Epithelial cell of prostate (primary cell): ENCODE measurements at places on chromosomes 7 and 10.

- DNase-seq: no peak
Observed at GRCh38 chr10:101238732-101239105, 9.5 kb upstream of the LBX1 start.

DNA sequence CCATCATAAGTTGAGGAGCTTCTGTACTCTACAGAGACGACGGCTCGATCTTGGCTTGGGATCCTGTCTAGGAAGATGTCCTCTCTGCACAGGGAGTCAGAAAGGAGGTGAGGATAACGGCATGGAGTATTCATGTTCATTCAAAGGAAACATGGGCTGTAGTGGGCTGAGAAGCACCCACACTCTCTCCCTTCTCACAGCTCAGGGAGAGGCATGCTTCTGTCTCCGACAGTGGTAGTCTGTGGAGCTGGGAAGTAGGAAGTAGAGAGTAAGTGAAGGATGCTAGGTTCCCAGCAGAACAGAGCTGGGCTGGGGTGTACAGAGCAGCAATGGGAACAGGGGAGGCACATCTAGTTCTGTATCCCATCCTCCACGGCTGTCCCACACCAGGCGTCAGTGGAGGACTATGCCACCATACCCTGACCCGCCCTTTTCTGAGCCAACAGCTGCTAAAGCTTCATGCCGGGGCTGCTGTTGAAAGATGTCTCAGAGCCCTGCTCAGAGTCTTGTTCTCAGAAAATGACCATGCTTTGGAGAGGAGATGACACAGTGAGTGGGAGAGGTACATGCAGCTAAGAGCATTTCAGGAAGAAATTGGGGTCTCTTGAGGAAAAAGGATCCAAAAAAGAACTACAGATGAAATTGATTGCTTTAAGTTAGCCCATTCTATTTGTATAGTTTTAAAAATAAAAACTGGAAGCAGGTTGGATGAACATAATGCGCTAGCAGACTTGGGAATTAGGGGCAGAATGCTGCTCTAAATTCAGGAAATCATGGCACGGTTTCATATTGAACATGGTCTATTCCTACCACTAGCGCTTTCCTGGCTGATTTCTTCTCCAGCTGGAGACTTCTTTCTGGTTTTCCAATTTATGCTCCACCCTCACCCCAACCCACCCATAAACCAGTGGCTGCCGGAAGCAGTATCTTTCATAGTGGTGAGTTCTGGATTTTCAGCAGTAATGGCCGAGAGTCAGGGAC is 138.6 kb downstream of the CHN2 start:
- DNase-seq: no peak

DNA sequence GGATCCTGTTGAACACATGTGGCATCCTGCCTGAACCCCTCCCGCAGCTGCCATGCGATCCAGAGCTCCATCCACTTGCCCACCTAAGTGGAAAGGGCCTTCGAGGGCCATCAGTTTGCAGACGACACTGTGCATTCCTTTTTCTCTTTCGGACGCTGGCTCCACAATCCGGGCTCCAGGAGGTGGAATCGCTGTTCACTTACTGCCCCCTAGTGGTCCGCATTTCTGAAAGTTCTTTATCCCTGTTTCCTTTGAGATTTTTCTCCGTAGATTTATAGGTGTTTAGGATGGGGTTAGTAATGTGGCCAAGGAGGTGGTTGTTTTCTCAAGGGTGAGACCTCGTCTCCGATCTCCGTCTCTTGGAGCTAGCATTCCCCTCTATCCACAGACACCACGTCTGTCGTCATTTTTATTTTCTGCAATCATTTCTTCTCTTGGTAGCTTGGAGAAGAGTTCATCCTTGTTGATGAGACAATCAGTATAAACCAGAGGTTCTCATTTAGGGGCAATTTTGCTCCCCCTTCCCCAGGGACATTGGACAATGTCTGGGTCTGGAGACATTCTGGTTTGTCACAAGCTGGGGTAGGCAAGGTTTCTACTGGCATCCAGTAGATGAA is 204.6 kb downstream of the ARHGAP21 start:
- DNase-seq: no peak

- no peak for DNase-seq
Observed at GRCh38 chr7:75888464-75889222, 9.8 kb downstream of the RHBDD2 start.

GRCh38 chr10:103982639-103983038 is 15.7 kb downstream of the SLK start:
- no peak for DNase-seq

DNA sequence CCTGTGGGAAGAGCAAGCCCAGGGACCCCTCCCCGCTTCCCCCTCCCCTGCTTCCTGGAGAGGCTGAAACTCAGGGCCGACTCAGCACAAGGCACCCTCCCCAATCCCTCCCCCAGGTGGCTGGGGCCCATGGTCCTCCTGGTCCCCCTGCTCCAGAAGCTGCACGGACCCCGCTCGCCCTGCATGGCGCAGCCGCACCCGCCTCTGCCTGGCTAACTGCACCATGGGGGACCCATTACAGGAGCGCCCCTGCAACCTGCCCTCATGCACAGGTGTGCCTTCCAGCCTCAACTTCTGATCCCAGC is 19.7 kb upstream of the ZNF862 start:
- no peak for DNase-seq

GRCh38 chr7:93307131-93307660 is 75.0 kb downstream of the VPS50 start:
- peak; percentile 57 for DNase-seq

- DNase-seq: no peak
Observed at GRCh38 chr7:157499121-157499834, 162.5 kb downstream of the DNAJB6 start.

GRCh38 chr7:37947138-37947940 is 26.9 kb downstream of the EPDR1 start:
- no peak for DNase-seq

- DNase-seq: no peak
Observed at GRCh38 chr10:29277296-29277695, 11.6 kb upstream of the LYZL1 start.

DNA sequence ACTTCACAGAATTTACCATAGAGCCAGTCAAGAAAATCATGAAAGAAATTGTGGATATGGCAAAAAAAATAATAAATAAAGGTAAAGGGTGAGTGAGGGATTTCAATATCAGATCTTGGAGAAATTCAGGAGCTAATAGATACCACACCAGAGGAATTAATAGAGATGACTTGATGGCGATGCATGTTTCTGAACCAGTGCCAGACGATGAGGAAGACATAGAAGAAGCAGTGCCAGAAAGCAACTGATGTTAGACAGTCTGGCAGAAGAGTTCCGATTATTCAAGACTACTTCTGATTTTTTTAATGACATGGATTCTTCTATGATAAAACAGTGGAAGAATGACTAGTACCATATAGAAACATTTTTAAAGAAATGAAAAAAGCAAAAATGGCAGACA is 314.7 kb downstream of the BICC1 start:
- no peak for DNase-seq

DNA sequence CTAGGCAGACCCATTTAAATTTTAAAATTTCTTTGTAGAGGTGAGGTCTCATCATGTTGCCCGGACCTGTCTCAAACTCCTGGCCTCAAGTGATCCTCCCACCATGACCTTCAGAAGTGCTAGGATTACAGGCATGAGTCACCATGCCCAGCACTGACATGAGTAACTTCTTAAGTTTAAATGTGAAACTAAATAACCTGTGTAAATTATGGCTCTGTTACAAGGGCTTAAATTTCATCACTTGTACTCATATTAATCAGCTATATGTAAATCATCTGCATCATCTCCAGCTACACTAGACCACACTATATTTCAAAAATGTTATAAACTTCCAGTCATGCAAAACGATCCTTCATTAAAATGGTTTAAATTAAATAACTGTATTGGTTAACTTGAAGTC is 56.1 kb downstream of the ATAD1 start:
- DNase-seq: peak; percentile 46

GRCh38 chr7:101590663-101591435 is 38.2 kb downstream of the MYL10 start:
- DNase-seq: no peak

GRCh38 chr10:122632576-122632975 is 67.1 kb downstream of the C10orf120 start:
- no peak for DNase-seq

DNA sequence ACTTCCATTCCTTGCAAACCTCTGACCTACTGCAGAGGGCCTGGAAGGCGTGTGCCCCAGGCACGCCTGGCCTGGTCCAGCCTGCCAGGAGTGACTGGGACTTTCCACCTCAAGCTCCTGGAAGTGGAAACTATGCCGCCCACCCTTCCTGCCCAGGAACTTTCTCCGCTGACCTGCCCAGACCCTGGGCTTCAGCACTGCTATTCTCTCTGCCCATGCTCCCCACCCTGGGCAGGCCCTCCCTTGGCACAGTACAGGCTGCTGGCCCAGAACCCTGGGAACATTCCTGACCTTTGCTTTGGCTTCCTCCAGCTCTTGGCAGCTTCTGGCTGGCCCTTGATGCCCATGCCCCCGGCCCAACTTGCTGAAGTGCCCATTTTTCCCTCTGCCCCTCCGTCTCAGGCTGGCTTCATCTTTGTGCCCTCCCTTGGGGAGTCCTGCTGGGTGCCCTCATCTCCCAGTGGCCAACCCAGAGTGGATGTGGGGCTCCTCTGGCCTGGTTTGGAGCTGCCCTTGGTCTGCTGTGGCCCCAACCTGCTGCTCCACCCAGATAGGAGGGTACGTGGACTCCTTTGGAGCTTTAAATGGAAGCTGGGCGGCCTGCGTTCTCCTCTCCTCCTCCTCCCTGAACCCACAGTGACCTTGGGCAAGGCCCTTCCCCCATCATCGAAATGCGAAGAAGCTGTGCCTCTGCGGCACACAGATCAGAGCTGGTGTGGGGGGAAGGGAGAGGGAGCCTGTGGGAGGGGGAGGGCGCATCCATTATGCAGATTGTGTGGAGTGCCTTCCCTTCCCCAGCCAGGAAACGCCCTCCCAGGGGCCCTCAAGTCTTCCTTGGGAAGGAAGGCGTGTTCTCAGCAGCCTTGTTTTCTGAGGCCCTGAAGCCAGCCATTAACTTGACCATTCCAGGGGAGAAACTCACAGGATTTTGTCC is 3.4 kb downstream of the MMRN2 start:
- DNase-seq: no peak

DNA sequence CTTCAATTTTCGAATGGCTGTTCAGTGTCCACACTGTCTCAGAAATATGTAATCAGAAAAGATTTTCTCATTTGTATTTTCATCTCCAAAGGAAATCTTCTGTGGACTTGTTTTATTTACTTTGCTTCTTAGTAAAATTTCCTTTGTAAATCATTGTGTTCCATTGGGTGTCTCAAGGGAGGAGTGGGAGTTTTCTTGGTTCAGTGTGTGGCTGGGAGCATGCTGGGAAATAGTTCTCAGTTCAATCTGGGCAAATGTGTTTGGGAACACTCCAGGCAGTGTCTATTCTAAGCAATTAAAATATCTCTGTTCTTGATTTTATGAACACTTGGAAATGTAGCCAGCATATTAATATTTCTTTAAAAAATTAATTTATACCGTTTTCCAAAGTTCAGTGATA is 1019.8 kb downstream of the CNTNAP2 start:
- no peak for DNase-seq

- DNase-seq: no peak
Observed at GRCh38 chr10:82813856-82814255, 938.9 kb downstream of the NRG3 start.

GRCh38 chr10:63157845-63158624 is 24.9 kb downstream of the NRBF2 start:
- peak; percentile 65 for DNase-seq

- DNase-seq: no peak
Observed at GRCh38 chr10:61313460-61313859, 139.7 kb downstream of the TMEM26 start.

GRCh38 chr7:30226614-30227268 is 57.7 kb upstream of the ZNRF2 start:
- no peak for DNase-seq

DNA sequence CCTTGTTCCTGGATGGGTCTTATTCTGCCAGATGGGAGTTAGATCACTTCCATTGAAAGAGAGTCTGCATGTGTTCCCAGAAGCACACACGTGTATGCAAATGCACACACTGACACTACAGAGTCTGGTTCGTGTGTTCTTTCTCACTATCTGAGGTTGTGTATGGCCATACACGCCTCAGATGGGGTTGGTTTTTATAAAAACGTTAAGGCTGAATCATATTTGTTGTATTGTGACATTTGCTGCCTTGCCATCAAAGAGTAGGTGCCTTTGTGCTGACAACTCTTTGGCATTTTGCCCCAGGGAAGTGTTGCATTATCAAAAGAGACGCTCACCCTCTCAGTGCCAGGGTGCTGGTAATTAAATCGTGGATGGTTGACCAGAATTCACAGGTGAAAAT is 37.7 kb upstream of the HDAC9 start:
- peak; percentile 3 for DNase-seq

DNA sequence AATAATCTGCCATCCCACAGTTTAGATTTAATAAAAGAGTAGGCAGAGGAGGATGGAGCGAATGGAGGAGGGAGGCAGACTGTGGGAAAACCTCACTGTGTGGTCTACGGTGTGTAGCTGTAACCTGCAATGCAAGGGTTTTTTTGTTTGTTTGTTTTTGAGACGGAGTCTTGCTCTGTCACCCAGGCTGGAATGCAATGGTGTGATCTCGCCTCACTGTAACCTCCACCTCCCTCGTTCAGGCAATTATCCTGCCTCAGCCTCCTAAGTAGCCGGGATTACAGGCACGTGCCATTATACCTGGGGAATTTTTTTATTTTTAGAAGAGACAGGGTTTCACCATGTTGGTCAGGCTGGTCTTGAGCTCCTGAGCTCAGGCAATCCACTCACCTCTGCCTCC is 184.6 kb upstream of the PLXNA4 start:
- no peak for DNase-seq

DNA sequence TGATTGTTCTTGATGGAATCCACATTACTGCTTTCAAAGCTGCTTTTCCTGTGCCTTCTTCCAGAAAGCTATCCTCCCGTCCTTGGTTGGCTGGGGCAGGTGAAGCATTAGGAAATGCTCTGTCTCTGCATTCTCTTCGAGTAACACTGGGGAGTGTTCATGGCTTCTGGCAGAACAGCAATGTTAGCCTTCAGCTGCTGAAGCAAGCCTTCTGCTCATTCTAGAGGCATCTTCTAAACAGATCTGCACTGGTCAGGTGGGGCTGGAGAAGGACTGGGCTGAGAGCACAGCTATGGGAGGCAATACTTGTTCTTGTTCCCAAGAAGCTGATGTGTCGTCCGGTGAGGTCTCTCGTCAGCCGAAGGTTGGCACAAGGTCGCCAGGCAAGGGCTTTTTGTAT is 80.6 kb downstream of the MGMT start:
- no peak for DNase-seq

GRCh38 chr7:36109013-36109627 is 43.9 kb upstream of the EEPD1 start:
- no peak for DNase-seq
